ENCODE measurements at places on chromosomes 16 and 17.

- DNase-seq = no peak
These were observed 10.4 kb upstream of the CHD3 start for GRCh38 chr17:7878234-7878633.

- DNase-seq = no peak
These were observed 240.7 kb downstream of the ZFHX3 start for GRCh38 chr16:72807245-72807644.

DNA sequence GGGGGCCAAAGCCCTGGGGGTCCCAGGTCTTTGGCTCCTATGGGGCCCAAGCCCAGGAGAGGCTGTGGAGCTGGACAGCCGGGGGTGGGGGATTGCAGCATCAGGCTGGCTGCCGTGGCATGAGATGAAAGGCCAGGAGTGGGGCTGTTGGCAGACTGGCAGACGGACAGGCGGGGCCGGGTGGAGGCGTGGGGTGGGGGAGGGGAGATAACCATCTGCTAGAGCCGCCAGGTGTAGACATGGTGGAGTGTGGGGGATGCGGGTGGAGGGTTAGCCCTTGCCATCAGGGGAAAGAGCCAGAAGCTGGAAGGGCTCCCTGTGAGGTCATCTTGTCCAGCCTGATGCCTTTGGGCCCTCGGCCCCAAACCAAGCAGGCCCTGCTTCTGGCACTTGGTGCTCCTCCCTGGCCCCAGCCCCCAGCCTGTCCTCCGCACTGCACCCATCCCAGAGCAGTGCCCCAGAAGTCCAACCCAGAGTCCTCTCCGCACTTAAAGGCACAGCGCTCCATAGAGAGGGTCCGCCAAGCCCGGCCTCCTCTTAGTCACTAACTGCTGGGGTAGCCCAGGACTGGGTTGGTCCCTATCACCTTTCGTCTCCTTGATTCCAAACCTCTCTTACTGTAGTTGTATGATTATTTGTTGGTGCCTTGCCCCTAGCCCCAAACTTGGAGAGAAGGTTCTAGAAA is 33.3 kb upstream of the DLX4 start:
- no peak for DNase-seq

- DNase-seq = no peak
These were observed 22.1 kb upstream of the HNF1B start for GRCh38 chr17:37766971-37767370.
